Activated naive CD8-positive, alpha-beta T cell treated with anti-CD3 and anti-CD28 coated beads, Interleukin-2, amount 10 ng/mL, durations not matched to agents 7 days and 5 days (primary cell): ENCODE measurements at places on chromosomes 2 and 18. TPM values are rescaled to one million over a fixed set of nuclear protein-coding genes. Genes with fewer than 3 reads are reported as not detected.

The NOTO gene
- not detected for total RNA-seq

The TSPYL6 gene
- total RNA-seq: not detected

The RPRM gene
- not detected for total RNA-seq

The GALM gene
- 30.2 TPM for total RNA-seq

DNA sequence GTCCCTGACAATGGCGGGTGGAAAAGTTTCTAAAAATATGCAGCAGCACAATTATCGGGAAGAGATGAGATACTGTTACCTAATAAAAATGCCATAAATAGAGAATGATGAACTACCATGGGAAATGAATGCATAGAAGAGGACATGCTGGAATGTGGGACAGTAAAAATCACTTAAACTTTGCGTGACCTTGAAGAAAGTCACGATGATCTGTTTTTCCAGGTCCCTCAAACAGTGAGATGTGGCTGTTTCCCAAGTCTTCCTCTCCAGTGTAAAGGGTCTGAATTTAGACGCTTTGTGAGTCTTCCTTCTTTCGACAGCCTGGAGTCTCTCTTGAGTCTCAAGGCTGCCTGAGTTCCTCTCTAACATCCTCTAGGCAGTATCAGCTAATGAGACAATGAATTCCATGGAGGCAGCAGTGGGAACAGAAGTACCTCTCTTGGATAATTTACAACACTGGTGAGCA is 1.4 kb downstream of the CLUL1 start:
- no peak overlapping the region for H3K27ac ChIP-seq
- peaks cover 4% of the 10 kb centered on the region for H3K4me1 ChIP-seq

DNA sequence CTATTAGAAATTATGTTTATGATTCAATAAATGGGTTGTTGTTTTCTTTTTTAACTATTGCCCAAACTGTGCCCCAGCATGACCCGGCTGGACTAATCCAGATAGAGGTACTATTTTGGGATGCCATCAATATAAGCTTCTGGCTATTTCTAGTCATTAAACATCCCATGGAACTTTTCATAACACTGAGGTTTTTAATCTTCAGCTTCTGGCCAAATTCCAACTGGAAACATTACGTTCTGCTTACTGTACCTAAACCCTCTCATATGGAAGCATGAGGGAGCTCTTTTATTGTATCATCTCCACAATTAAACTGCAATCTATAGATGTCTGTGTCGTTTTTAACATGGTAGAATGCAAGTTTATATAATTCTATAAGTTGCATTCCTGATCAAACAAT is 674.7 kb downstream of the ARHGAP15 start:
- H3K27me3 ChIP-seq: peaks cover 6% of the 10 kb centered on the region
- DNase-seq: no peak
- H3K4me3 ChIP-seq: no peak overlapping the region
- peaks cover 4% of the 10 kb centered on the region for H3K4me1 ChIP-seq
- H3K36me3 ChIP-seq: no peaks in the 10 kb centered on the region

- H3K27ac ChIP-seq: no peak overlapping the region
- H3K4me1 ChIP-seq: peaks cover 5% of the 10 kb centered on the region
- no peak for DNase-seq
- H3K4me3 ChIP-seq: no peak overlapping the region
These were observed 136.5 kb upstream of the HAAO start for GRCh38 chr2:42928692-42929545.

DNA sequence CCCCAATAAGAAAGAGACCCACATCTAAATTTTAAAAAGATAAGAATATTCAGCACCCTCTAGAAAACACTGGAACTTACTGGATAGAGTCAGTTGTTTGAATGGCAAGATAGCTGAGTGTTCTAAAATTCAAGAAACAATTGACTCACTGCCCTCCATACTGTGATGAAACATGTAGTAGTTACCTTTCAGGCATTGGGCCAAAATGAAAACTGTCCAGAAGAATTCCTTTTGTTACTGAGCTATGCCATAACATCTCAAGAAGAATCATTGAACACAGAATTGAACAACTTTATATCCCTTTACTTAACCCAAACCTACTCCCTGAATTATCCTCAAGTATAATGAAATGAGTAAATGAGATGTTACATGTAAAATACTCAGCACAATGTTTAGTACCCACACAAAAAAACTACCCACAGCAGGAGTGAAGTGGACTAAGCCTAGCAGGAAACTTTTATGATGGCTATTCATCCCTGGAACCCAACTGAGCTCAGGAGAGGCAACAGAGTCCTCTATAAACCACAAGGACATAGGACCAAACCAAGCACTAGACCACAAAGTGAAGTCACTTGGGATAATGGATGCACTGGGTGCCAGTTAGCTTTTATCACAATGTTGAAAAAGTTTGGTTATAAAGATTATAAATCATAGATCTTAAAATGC is 32.7 kb downstream of the RBM43 start:
- H3K36me3 ChIP-seq: no peaks in the 10 kb centered on the region
- no peaks in the 10 kb centered on the region for H3K4me1 ChIP-seq
- no peak overlapping the region for H3K4me3 ChIP-seq
- no peak overlapping the region for H3K27ac ChIP-seq
- H3K27me3 ChIP-seq: peaks cover 27% of the 10 kb centered on the region
- DNase-seq: no peak

DNA sequence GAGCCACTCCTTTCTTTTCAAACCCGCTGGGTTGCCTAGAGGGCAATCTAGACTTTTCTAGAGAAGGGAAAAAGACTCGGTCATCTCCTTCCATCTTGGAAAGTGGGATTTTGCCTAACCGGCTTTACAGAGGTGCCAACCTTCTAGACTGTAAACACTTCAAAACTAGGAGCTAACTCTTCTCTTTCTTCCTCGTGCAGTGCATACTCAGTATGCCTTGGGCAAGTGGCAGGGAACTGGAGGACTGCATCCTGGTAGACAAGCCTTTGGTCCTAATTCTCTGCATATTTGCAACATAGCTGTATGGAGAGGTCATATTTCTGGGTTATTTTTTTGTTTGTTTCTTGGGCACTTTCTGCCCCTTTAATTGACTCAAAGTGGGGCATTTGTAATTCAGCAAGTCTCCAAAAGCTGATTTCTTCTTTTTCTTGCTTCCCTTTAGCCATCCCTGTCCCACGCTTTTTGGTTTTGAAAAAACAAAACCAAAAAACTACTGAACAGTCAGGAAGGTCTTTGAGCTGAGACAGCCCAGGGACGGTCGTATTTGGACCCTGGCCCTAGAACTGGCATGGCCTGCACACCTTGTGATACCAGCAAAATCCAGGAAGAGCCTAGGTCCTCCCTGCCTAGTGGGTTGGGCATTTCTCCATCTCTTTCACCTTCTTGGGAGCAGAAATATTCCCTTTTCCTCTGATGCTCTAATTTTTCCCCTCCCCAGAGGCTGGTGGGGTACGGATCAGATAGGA is 5.8 kb upstream of the GATA6 start:
- H3K27me3 ChIP-seq: peaks cover 68% of the 10 kb centered on the region
- peaks cover 1% of the 10 kb centered on the region for H3K36me3 ChIP-seq
- H3K4me3 ChIP-seq: no peak overlapping the region

- peaks cover 3% of the 10 kb centered on the region for H3K4me1 ChIP-seq
- peaks cover 17% of the 10 kb centered on the region for H3K36me3 ChIP-seq
- H3K27ac ChIP-seq: no peak overlapping the region
- H3K4me3 ChIP-seq: no peak overlapping the region
- DNase-seq: no peak
These were observed 266.2 kb upstream of the SLC39A10 start for GRCh38 chr2:195390686-195391321.

GRCh38 chr2:109375131-109375561 is 238.6 kb downstream of the SEPTIN10 start:
- H3K27me3 ChIP-seq: no peaks in the 10 kb centered on the region
- H3K36me3 ChIP-seq: no peaks in the 10 kb centered on the region
- no peak for DNase-seq
- no peak overlapping the region for H3K27ac ChIP-seq
- no peak overlapping the region for H3K4me3 ChIP-seq

DNA sequence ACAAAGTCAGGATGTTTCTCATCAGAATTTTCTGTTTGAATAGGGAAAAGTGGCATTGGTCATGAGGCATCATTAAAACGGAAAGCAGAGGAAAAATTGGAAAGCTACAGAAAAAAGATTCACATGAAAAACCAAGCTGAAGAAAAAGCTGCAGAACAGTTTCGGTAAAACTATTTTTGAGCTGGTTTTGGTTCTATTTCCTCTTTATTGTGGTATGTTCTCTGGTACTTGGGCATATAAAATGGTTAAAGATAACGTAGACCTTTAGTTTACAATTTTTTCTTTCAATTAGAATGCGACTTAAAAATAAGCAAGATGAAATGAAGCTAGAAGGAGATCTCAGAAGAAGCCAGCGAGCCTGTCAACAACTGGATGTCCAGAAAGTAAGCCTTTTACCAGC is 7.6 kb downstream of the GPATCH11 start:
- H3K27ac ChIP-seq: no peak overlapping the region
- H3K4me3 ChIP-seq: no peak overlapping the region
- H3K27me3 ChIP-seq: no peaks in the 10 kb centered on the region
- H3K36me3 ChIP-seq: peaks cover 19% of the 10 kb centered on the region

- no peaks in the 10 kb centered on the region for H3K4me1 ChIP-seq
- no peak overlapping the region for H3K27ac ChIP-seq
- DNase-seq: no peak
- no peaks in the 10 kb centered on the region for H3K27me3 ChIP-seq
- no peak overlapping the region for H3K4me3 ChIP-seq
- H3K36me3 ChIP-seq: no peaks in the 10 kb centered on the region
These were observed 141.7 kb upstream of the COPS8 start for GRCh38 chr2:236943841-236944513.

DNA sequence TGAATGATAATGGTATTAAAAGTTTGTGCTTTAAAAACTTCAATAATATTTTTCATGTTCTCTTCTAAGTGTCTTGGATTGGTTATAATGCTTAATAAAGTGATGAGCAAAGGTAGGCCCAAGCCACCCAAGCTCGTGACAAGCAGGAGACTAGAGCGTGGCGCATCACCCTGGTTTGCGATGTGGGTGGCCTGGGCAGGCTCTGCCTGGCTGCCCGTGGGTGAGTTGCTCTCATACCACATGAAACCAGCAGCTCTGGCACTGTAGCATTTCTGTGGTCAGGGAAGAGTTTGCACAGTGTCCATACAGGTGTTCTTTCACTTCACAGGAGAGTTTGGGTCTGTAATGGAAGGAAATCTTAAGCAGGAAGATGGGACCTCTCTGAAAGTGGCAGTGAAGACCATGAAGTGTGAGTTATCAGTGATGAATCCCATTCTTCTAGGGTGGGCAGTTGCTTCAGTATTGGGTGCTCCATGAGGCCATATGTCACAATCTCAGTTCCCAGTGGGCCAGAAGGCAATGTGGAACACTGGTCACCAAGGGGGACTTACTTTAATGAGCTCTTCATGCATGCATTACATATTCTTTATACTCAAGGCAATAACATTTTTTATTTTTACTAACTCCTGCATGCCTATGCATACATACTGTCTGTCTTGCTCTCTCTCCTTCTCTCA is 51.4 kb upstream of the TMEM87B start:
- H3K4me1 ChIP-seq: peaks cover 18% of the 10 kb centered on the region
- no peaks in the 10 kb centered on the region for H3K36me3 ChIP-seq
- DNase-seq: no peak
- peaks cover 9% of the 10 kb centered on the region for H3K27me3 ChIP-seq

DNA sequence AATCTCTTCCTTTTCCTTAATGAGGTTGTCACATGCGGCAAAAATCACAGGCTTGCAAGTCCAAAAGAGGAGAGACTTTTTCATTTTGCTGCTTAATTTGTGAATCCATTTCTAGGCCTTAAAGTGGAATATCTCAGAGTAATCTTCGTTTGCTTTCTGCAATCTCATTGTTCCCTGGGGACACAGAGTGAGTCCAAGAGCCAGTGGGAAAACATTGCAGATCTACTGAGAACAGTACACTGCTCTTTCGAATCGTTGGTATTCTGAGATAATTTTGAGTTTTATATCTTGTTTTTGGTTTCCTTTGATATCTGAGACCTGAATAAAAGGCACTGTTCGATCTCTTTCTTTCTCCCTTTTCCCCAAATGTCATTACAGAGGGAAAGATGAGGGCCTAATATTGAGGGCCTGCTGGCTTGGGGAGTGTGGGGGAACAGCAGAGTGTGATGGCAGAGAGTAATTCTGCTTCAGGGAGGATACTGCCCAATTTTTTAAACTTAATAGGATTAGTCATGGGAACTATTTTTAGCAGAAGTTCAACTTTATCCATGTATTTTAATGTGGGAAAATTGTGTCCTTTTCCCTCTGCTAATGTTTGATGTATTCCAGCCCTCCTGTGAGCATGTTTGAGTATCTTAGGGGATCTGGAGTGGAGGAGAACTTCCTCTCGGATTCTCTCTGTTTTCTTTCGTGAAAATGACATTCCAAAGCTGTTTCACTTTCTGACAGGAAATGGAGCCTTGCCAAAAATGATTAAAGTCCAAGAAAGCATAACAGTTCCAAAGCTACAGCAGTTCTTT is 418.2 kb upstream of the ZEB2 start:
- H3K4me1 ChIP-seq: no peaks in the 10 kb centered on the region
- H3K4me3 ChIP-seq: no peak overlapping the region
- no peak overlapping the region for H3K27ac ChIP-seq
- H3K27me3 ChIP-seq: no peaks in the 10 kb centered on the region
- no peak for DNase-seq

DNA sequence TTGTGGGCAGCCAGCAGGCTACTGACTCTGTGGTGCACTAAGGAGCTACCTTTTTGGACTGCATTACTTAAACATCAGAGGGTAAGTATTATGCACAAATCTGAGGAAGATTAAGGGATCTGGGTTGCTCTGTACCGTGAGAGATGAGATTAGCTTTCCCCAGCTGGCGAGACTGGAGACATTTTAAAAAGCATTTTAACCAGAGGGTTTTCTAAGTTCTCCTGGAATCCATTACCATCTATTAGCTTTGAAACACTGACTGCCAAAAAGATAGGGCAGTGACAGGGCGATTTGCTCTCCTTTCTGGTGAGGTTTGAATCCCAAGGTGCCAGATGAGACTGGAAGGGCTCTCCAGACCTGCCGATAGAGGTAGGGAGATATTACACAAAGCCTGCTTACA is 63.2 kb downstream of the LYPD6 start:
- no peaks in the 10 kb centered on the region for H3K36me3 ChIP-seq
- no peak overlapping the region for H3K27ac ChIP-seq
- no peak for DNase-seq
- no peaks in the 10 kb centered on the region for H3K4me1 ChIP-seq

DNA sequence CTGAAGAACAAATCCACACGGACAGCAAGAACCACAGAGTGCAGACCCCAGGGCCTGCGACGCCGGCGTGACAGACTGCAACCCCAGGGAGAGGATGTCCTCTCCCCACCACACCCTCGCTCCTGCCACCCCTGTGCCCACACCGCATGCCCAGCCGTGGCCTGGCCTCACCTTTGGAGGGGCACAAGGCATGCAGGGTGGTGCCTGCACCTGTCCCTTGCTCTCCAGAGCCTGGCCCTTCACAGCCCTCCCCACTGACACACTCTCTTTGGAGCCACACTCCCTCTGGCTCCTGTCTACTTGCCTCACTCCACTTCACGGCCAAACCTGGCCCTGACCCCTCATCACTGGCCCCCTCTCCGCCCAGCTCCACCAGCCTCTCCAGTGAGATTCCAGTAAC is 9.3 kb downstream of the THAP4 start:
- DNase-seq: no peak
- H3K4me3 ChIP-seq: no peak overlapping the region
- H3K27ac ChIP-seq: no peak overlapping the region
- peaks cover 5% of the 10 kb centered on the region for H3K36me3 ChIP-seq
- no peaks in the 10 kb centered on the region for H3K27me3 ChIP-seq
